ENCODE measurements at places on chromosomes 16 and 17.

- no peak for DNase-seq
Measured at GRCh38 chr17:17548044-17548443, 43.5 kb downstream of the PEMT start.

DNA sequence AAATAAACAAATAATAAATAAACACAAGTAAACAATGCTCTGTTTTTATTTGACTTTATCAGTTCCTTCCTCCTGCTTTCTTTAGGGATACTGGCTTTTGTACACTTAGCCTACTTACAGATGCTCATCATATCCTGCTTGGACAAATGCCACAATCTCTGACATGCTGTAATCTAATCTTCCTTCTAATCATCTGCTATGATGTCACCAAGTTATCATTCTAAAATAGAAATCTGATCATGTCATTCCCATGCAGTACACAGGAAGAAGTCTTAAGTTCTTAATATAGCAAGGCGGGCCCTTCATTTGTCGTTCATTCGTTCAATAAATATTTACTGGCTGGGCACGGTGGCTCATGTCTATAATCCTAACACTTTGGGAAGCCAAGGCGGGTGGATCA, 9.1 kb upstream of the UBB start:
- peak; percentile 83 for DNase-seq

- DNase-seq, result no peak
Measured at GRCh38 chr17:8914554-8914953, 47.1 kb upstream of the PIK3R6 start.

DNA sequence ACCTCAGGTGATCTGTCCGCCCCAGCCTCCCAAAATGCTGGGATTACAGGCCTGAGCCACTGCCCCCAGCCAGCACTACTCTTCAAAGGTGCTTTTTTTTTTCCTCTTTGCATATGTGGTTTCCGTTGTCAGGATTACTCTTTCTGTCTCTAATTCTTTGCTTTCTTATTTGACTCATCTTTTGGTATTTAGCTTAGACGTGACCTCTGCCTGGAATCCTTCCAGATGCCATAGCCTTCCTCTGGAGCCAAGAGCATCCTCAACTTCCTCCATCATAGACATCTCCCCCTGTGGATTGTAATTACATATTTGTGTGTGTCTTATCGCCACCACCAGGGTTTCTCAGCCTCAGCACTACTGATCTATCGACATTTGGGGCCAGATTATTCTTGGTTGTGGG, 84.4 kb upstream of the XYLT1 start:
- no peak for DNase-seq

GRCh38 chr17:57432507-57433277, 176.4 kb downstream of the MSI2 start:
- no peak for DNase-seq

- no peak for DNase-seq
Measured at GRCh38 chr16:69276148-69277115, 34.7 kb upstream of the VPS4A start.

DNA sequence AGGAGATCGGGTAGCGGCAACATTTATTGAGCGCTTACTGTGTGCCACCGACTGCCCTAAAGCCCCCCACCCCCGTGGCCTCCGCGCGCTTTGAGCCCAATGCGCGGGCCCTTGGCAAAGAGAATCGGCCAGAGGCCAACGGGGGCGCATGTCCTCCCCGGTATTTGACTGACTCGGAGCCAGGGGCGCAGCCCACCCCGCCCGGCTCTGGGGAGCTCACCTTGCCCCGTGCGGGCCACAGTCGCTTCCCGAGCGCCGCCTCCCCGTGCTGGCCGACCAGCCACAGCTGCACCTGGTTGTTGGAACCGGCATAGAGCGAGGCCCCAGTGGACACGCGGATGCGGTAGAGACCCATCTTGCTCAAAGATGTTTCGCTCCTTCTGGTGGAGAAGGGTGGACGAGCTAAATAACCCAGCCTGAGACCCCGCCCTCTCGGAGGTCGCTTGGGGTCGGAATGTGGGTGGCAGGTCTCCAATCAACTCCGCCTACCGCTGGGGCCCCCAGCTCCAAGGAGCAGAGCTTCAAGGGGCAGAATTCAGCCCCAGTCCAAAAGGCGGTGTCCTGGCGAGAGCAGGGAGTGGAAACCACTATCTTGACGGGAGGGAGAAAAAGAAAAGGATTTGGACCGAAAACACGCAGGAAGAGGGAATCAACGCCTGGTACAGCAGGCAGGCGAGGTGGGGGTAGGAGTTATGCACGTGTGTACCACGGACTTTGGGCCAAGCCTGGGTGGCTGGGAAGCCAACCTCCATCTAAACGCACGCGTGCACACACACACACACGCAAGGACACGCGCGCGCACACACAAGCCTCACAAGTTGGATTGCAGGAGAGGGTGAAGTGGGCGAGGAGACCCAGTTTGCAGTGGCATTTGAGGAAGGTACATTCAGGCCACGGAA, at the start of gene ALOX15:
ALOX15 (minus strand) TSS at position 382 of the 899 bp plus-strand sequence; CDS start at position 355, 27 bp downstream.
- DNase-seq, result no peak

- DNase-seq, result no peak
Measured at GRCh38 chr17:202501-202951, 21.1 kb upstream of the DOC2B start.

- no peak for DNase-seq
Measured at GRCh38 chr17:4735876-4736651, 3.6 kb upstream of the ZMYND15 start.

- DNase-seq, result no peak
Measured at GRCh38 chr17:77312786-77313599, 172.2 kb downstream of the SEC14L1 start.

GRCh38 chr16:49559242-49559641, 185.6 kb downstream of the C16orf78 start:
- DNase-seq, result no peak

DNA sequence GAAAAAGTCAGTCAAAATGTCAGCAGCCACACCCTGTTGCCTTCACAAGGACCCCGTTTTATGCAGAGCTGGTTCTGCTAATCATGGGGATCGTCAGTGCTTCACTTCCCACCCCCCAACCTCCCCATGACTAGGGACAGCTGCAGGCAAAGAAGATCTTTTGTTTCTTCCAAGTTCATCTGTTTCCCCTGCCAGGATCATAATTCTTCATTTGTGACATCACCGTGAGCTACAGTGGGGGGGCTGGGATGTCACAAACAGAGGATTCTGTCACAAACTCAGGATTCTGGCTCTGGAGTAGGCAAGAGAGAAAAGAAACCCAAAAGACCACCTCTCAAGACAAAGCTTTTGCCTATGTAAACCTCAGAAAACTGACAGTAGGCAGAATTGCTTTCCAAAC, 24.7 kb downstream of the DNAJC7 start:
- DNase-seq, result no peak

GRCh38 chr17:51807460-51807859, 351.1 kb downstream of the CA10 start:
- no peak for DNase-seq
